ENCODE measurements at places on chromosomes 3 and 15.

DNA sequence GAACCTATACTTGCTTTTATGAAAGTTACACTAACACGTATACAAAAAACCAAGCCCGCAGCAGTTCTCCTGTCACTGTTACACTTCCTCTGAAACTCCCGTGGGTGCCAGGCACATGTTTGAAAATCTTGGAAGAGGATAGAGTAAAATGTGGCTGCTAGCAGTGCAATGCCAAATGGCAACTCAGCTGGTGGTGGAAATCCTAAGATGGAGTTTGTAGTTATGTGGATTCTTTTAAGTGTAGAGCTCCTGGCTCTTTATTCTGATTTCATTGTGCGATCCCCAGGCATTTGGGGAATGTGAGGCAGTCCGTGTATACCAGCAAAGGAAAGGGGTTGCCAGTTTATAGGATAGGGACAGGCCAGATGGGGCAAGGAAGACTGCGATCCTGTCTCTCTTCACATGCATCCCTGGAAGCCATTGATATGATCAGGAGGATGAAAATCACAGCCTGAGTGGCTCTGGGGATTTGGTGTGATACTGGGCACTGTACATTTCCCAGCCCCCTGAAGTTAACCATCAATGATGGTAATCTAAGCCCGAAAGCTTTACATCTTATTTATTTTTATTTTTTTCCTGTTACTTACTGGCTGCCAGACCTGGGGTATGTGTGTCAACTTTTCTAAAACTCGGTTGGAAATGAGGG is 1.1 kb downstream of the STAC start:
- DNase-seq: peak; percentile 15

DNA sequence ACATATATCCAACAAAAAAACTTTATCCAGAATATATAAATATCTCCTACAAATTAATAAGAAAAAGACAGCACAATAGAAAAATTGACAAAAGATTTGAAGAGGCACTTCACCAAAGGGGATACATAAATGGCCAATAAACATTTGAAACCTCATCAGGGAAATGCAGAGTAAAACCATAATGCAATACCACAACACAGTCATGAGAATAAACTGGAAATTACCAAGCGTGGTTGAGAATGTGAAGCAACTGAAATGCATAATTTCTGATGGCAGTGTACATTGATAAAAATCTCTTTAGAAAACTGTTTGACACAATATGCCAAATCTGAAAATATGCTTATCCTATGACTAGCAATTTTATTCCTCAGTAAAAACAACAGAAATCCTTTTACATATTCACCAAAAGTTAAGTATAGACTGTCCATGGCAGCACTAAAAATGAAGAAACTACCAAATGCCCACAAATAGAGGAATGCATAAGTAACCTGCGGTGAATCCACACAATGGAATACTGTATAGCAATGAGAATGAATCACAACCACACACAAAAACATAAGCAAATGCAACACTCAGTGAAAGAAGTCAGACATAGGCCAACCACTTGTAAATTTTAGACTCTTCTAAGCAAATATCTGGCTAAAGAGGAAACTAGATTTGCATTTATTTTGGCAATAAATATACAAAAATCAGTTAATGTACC is 7.9 kb downstream of the LYZL4 start:
- DNase-seq: peak; percentile 15

GRCh38 chr3:65758876-65759598 is 279.7 kb downstream of the MAGI1 start:
- DNase-seq: peak; percentile 10

DNA sequence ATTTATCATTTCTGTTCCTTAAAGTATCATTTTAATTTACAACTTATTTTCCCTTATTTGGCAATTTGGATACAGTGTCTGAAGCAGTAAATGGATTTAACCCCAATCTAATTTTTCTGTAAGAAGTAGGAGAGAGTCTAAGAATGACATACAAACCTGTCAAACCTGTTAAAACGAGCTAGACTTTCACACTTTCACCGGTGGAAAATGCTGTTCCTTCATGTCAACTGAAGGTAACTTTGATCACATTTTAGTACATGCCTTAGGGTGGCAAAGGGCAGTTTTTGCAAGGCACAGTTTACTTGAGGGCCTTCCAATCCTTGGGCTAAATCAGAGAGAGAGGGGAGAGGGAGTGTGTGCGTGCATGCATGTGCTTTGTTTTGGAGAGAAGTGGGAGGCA is 221.4 kb downstream of the THSD4 start:
- no peak for DNase-seq

GRCh38 chr3:8834974-8835373 is 65.6 kb upstream of the OXTR start:
- no peak for DNase-seq

- DNase-seq: no peak
Observed at GRCh38 chr3:196706327-196706726, 5.7 kb downstream of the CEP19 start.

DNA sequence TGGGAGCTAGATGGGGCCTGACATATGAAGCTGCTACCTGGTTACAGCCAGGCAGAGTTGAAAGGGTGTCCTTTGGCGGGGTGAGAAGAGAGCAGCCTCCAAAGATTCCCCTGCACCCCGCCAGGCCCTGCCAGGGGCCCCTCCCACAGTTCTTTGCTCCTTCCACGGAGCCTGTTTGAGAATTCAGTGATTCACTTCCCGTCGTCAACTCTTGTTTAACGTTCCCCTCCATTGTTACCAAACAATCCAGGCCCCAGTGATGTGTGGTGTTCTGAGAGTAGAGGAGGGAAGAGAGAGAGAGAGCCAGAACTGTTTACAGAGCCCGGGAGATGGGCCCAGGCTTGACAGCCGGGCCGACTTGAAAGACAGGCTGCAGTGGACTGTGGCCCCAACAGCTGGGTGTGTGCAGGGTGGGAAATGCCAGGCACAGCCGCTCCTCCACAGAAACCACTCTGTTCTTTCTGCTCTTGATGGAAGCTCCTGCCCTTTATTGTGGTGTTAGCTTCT is 81.5 kb downstream of the SMAD3 start:
- DNase-seq: peak; percentile 94

DNA sequence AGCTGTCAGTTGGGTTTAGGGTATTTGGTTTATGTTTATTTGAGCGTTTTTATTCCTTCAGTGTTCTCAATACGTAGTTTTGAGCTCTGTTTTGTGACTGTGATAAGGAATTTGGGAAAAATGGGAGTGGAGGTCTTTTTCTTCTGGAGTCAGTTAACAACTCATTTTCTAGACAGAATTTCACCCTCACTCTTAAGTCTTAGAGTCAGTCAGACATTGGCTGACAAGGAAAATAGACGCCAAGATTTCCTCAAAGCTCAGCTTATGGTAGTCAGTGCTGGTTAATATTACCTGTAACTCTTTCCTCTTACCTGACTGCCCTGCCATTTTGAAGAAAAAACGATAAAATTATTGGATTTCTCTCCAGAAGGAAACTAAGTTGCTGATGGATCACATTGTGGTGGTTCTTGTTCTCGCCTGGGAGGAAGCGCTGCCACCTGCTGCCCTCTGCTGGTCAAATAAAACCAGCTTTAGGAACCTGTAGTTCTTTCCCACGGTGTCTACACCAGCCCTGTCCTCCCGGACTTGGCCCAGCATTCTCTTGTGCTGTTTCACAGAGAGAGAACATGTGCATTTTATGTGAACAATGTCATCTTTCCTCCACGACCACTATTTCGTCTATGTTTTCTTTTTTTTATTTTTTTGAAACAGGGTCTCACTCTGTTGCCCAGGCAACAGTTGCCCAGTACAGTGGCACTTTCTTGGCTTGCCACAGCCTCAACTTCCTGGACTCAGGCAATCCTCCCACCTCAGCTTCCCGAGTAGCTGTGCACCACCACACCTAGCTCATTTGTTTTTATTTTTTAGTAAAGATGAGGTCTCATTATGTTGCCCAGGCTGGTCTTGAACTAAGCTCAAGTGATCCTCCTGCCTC is 41.4 kb upstream of the UMPS start:
- peak; percentile 82 for DNase-seq

- DNase-seq: no peak
Observed at GRCh38 chr15:40991355-40991754, 38.1 kb downstream of the CHAC1 start.

DNA sequence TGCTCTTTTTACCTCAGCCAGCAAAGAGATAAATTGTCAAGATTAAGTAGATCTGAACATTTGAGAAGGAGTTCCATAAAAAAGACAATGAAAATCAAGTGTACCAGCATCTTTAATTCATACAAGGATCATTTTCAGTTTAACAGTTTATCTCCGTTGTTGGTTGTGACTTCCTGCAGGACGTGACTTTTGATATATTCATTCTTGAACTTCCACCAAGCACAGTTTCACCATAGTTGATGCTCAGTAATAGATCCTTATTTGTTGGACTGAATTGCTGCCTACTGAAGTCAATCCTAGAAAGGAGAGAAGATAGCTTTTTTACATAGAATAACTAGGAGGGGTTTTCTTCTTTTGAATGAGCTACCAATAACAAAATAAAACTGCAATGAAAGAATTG is 408.2 kb downstream of the LPP start:
- no peak for DNase-seq

DNA sequence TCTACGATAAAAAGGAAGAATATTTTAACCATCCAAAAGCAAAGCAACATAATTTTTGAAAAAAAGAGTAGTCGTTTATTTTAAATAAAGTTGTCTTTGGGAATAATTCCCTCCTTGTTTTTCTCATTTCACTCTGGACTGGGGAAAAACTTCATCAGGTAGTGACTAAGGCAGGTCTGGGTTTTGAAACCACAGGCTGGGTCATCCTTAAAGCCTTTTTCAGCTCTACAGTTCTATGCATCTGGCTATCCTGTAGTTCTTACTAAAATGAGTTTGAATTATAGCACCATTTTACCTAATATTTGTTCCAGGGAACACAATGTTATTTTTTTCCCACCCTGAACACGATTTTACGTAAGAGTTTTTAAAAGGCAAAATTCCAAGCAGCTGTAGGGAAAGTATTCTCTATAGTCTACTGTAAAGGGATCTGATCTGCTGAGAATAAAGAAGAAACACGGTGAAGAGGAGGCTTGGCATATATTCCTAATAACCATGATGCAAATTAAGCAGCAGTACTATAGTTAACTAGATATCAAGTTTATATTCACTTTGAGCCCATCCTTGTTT is 107.7 kb downstream of the OSBPL10 start:
- no peak for DNase-seq

DNA sequence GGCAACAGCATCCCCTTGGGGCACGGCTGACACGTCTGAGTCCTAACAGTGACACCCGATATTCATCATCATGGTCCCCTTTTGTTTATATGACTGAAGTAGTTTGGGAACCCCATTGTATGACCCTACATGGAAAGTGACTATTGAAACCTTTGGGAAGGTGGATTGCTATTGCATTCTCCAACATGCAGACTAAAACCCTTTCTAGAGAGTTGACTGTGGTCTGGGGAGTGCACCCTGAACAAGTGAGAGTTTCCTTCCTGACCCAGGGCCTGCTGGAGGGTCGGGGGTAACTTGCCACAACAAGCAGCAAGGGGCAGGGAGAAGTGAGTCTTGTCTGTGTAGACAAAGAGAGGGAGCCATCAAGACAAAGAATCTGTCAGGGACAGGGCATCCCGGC is 54.4 kb downstream of the ISG20 start:
- no peak for DNase-seq

DNA sequence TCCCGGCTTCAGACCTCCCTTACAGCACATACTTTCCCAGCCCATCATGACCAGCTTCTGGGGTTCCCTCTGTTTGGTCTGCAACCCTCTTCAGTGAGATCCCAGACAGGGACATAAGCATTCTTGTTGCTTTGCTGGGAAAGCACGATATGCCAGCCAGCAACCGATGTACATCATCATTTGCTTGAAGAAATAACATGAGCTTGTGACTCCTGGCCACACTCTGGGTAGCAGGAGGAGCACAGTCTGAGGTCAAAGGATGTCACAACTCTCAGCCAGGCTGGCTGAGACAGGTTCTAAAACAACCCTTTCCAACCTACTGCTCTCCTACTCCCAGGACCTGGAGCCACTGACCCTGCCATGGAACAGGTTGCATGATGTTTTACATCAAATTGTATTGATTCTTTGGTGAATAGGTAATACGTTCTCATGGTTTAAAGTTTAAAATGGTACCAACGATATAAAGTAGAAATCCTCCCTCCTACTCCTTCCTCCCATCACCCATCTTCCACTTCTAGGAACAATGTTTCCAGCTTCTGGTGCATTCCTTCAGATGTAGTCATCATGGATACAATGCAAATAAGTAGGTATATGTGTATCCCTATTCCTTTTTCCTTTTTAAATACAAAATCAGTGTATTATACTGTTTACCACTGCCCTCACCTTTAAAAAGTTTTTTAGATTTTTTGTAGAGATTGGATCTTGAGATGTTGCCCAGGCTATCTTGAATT is 190.3 kb downstream of the OPA1 start:
- DNase-seq: peak; percentile 55

GRCh38 chr3:39601241-39601640 is 133.8 kb downstream of the MOBP start:
- no peak for DNase-seq

DNA sequence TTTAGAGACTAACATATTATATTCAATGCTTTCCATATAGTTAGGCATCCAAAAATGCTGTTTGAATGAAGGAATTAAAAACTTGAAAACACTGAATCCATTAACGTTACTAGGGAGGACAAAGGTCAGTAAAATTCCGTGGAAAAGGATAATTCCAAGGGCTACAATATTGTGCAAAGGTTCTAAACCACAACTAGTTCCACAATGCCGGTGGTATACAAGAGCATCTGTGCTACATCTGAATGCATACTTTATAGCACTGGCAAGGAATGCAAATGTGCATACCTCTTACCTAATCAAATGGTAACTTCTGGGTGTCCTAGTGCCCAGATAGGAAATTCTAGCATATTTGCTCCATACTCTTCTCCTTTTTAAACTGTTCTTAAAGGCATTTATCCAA is 2.2 kb downstream of the ICE2 start:
- DNase-seq: no peak

- DNase-seq: no peak
Observed at GRCh38 chr3:195692781-195693427, 27.9 kb upstream of the MUC20 start.

DNA sequence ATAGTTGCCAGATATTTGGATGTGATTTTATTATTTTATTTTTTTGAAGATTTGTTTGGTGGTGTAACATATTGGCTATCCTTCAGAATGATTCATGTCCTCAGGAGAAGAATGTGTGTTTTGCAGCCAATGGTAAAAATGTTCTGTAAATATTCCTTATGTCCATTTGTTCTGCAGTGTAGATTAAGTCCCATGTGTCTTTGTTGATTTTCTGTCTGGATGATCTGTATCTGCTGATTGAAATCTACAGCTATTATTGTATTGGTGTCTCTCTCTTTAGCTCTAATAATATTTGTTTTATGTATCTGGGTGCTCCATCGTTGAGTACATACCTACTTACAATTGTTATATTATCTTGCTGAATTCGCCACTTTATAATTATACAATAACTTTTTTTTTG is 1641.7 kb downstream of the OTOL1 start:
- DNase-seq: no peak

- no peak for DNase-seq
Observed at GRCh38 chr15:99474909-99475753, 90.7 kb upstream of the MEF2A start.

- no peak for DNase-seq
Observed at GRCh38 chr3:86961297-86961696, 29.7 kb downstream of the VGLL3 start.

- no peak for DNase-seq
Observed at GRCh38 chr3:9020426-9020825, 57.2 kb upstream of the RAD18 start.

GRCh38 chr3:143360244-143360643 is 240.7 kb downstream of the CHST2 start:
- no peak for DNase-seq

GRCh38 chr3:56915966-56916586 is 114.3 kb upstream of the ARHGEF3 start:
- DNase-seq: no peak

- DNase-seq: no peak
Observed at GRCh38 chr15:58434334-58434875, 2.6 kb downstream of the LIPC start.

All from HT1080 (cell line).